ENCODE measurements at places on chromosomes 2 and 18.

DNA sequence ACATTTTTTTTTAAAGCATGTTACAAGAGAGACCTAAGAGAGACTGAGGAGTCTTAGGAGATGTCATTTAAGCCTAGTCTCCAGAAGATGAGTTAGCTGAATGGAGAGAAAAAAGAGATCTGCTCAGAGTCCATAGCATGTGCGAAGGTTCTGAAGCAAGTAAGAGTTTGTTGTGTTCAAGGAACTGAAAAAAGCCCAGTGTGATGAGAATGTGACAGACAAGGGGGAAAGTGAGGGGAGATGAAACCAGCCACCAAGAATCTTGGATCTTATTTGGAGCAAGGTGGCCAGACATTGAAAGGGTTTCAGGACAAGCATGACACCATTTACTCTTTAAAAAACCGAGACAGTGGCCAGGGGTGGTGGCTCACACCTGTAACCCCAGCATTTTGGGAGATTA is 5.2 kb upstream of the MOB1A start:
- no peak for DNase-seq

GRCh38 chr18:76610933-76611749 is 116.1 kb upstream of the ZNF516 start:
- DNase-seq, result no peak

DNA sequence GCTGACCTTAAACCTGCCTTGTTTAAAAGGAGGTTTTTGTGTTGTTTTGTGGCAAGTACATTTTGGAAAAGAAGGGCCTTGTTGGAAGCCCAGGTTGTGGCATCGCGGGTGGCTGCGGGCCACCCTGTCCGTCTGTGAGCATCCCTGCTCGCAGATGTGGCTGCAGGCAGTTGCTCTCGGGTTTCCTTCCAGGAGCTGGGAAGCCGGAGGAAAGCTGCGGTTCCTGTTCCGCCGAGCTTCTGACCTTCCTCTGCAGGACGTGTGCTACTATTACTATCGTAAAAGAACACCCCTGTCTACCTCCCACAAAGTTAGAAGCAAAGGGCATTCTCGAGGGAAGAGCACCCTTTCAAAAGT is 766 bp downstream of the MFF start:
- no peak for DNase-seq

DNA sequence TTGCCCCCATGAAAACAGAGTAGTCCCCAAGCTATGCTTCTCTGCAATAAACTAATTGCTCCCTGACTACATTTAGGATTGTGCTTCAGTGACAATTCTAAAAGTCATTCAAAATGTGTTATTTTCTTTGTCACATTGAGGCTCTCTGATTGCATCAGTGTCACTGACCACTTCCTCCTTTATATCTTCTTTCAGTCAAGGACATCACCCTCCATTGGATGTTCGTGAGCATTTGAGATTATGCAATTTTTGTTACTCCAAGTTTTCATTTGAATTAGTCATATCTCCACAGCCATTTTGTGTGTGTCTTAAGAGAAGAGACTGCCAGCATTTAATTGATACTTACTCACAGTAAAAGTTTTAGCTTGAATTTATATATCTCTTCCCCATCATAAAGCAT is 780.8 kb upstream of the GCFC2 start:
- no peak for DNase-seq

DNA sequence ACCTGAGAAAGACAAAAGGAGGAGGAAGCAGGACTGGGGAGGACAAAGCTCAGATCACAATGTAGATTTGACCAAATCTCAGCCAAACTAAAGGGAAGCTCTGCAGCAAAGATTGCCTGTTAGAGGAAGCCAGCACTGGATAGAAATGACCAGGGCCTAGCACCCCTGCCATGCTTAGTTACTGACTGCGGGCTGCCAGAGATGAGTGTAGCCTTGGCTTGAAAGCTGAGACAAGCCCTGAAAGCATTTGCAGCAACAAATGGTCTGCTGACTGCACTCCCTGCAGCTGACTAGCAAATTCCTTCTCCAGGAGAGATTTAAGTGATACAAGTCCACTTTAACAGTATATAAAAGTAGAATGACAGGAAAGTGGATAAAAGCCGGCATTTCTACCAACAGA is 140.9 kb upstream of the CRIM1 start:
- DNase-seq, result no peak

DNA sequence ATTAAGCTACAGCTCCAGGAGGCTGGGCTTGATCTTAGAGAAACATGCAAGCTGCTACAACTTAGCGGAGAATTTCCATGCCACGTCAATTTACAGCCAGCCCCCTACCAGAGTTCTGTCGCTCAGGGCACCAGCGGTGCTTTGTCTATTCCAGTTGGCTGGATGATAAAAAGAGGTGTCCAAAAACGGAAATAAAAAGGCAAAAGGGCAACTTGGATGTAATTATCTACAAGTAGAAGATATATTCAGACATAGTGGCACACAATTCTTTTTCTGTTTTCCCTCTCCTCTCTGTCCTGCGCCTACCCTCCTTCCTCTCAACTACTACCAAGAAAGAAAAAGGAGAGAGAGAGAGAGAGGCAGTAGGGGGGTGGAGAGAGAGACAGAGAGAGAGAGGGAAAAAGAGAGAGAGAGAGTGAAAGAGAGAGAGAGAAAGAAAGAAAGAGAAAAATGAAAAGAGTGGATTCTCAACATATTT is 363 bp upstream of the RFTN2 start:
- DNase-seq, result no peak

GRCh38 chr2:15725782-15726112 is 134.1 kb downstream of the DDX1 start:
- no peak for DNase-seq

- DNase-seq, result no peak
These were observed 35.5 kb downstream of the PELI1 start for GRCh38 chr2:64108666-64109241.

GRCh38 chr2:223041527-223042109 is 10.4 kb upstream of the KCNE4 start:
- DNase-seq, result no peak

Measured in stimulated activated CD8-positive, alpha-beta memory T cell treated with anti-CD3 and anti-CD28 coated beads, Interleukin-7, amount 100 ng/mL, for 1 hour (primary cell).